ENCODE measurements at places on chromosomes 16 and 17.
A peak's percentile ranks its signal among the peaks of the same experiment; 100 is the strongest.

GRCh38 chr17:4658478-4659305 is 17.2 kb upstream of the ALOX15 start:
- peak; percentile 5 for DNase-seq

DNA sequence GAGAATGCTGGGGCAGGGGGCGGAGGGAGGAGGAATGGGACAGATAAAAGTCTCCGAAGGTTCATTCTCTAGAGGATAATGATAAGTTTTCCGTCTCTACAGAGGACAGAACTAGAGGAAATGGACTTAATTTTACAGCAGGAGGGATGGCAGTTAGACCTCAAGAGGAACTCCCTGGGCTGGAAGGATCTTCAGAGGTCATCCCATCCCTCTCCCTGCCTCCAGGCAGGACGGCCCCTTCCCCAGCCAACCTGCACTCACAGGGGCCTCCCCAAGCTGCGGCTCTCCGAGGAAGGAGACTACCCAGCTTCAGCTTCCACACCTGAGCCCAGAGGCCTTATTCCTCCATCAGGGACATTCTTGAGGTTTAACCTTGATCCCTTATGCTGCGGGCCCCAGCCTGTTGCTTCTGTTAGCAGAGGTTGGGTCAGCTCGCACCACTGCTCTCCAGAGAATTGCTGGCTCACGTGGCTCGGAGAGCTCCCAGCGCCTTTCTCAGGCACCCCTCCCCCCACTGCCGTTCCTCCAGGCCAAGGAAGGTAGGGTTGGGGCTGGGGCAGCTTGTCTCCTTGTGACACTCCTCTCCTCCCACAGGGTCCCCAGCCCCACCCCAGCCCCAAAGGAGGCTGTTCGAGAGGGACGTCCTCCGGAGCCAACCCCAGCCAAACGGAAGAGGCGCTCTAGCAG is 8.5 kb downstream of the ELOB start:
- DNase-seq = no peak

- no peak for DNase-seq
Measured at GRCh38 chr17:81387100-81388090, 7.9 kb upstream of the BAHCC1 start.

GRCh38 chr17:20026960-20027359 is 17.8 kb downstream of the SPECC1 start:
- no peak for DNase-seq

- no peak for DNase-seq
Measured at GRCh38 chr16:19474617-19475016, 47.3 kb downstream of the GDE1 start.

DNA sequence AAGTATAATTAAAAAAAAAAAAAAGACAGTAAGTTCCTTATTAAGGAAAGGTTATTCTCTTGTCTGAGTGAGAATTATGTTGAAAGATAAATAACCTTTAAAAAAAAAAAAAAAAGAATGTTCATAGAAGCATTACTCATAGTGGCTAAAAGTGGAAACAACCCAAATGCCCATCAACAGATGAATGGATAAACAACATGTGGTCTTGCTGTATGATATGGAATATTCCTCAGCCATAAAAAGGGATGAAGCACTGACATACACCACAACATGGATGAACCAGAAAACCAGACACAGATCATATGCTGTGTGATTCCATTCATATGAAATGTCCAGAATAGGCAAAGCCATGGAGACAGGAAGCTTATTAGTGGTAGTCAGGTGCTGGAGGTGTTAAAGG is 9.2 kb upstream of the CCNF start:
- no peak for DNase-seq

DNA sequence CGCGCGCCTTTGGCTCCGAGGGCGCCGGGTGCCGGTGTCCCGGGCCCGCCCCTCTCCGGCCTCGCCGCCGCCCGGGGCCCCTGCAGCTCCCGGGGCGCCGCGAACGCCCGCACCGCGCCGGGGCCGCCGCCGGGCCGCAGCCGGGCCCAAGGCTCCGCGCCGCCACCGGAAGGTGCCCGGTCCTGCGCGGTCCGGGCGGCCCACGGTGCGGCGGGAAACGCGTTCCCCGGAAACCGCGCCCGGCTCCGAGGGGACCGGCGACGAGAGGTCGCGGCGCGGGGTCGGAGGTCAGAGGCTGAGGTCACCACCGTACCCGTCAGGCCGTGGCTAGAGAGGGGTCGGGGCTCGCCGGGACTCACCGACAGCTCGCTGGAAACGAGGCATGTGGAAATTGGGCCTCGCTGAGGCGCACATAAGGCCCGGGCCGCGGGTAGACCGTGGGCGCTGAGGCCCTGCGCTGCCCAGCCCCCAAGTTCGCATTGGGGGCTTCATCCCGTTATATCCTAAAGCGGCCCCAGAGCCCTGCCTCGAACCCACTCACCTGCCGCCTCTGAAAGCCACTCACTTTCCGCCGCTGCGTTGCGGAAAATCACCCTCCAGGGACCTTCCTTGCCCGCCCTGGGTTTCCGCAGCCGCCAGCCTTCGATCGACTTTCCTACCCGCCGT is at the start of gene DUS1L:
DUS1L (minus strand) TSS at position 167 of the 666 bp plus-strand sequence. CDS start 745 bp downstream, outside the sequence.
- DNase-seq = peak; percentile 64

DNA sequence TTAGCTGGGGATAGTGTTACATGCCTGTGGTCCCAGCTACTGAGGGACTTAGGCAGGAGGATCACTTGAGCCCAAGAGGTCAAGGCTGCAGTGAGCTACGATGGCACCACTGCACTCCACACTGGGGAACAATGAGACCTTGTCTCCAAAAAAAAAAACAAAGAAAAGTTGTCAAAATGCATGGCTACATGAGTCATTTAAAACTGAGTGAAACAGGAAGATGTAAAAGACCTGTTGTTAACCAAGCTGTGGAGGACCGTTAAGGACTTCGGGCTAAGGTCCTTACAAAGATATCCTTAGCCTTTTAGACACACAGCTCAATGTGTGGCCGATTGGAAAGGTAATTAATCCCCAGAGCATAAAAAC is 25.1 kb downstream of the ZP2 start:
- DNase-seq = no peak

- no peak for DNase-seq
Measured at GRCh38 chr16:84137287-84137686, 7.7 kb downstream of the HSDL1 start.

DNA sequence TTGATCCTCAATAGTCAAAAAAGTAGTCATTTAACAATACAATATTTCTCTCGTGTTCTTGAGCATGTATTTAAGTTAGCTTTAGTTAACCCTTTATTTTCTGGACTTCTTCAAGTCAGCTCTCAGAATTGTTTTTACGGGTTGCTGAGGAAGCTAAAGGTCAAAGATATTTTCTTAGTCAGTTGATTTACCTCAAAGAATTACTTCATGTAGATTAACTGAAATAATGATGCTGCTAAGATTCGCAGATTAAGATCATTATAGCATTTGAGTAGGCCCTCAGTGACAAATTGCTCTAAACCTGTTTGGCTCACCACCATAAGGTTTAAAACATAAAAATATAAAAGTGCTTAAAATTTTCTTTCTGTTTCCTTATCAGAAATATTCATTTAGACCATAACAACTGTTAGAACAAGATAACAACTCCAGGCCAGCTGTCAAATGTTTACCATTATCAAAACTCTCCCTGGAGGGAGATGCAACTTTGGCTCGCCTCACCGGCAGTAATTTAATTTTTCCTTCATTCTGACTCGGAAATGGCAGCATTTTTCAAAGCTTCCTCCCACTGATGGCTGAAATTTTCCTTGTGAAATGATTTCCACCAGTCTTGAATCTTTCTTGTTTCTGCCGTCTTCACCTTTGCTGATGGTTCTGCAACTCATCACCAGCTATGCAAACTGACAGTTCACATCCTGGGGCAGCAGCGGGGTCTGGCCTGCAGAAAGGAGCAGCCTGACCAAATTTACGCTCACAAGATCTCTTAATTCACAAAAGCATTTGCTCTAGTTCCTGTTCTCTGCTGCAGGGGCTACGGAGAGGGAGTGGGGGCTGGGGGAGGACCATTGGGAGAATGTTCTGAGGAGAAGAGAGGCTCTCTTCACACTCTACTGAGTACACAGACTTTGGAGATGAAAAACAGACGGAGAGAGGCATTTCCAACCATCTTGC is 254.8 kb upstream of the TBX2 start:
- DNase-seq = no peak

GRCh38 chr17:59392973-59393679 is 61.7 kb downstream of the YPEL2 start:
- no peak for DNase-seq

- DNase-seq = no peak
Measured at GRCh38 chr16:19696961-19697360, 21.1 kb downstream of the KNOP1 start.

GRCh38 chr17:48492401-48493298 is 38.2 kb downstream of the HOXB1 start:
- DNase-seq = peak; percentile 53

DNA sequence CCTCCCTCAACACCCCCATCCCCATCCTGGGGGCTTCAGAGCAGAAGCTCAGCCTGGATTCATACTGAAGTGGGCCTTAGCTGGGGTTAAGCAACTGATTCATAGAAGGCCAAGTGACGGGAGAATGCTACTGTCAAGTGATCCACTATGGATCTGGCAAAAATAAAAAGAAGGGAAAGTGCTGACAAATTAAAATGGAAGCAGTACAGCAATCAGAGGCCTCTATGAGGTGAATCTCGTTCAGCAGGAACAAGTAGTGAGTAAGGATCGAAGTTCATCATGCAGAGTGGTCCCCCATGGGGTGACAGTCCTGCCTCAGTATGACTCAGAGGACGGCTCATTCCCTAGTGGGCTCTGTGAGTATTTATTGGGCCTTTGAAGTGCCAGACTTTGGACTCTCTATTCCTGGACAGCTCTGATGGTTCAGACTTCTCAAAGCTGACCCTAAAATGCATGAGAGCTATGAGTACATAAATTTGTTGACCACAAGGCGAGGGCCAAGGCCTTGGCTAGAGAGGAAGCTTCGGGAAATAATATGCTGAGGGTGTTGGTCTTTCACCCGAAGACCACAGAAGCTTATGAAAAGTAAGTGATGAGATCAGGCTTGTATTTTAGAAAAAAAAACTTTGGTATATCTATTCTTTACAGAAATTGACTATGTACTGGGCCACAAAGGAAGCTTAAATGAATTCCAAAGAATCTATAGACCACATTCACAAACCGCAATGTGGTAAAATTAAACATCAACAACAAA is 5.3 kb upstream of the NSMCE1 start:
- DNase-seq = no peak

DNA sequence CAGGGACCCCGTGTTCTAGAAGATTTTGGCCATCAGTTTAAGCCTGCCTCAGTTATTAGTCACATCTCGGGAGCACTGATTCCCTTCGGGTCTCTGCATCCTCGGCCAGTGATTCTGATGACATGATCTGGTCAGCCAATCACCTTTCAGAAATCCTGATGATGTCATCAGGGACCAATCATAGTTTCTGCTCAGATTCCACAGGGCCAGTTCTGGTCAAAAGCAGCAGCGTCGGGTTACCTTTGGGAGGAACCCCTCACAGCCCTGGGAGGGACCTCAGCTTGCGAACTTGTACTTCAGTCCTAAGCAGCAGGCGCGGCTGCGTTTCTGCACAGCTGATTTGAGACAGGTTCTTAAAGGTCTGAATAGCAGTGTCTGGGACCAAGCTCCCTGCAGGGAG is 13.9 kb downstream of the KDM8 start:
- no peak for DNase-seq

- no peak for DNase-seq
Measured at GRCh38 chr17:78598013-78598471, 20.8 kb upstream of the DNAH17 start.

- no peak for DNase-seq
Measured at GRCh38 chr16:26762594-26762993, 304.1 kb upstream of the C16orf82 start.

GRCh38 chr17:78883533-78884131 is 19.4 kb downstream of the CEP295NL start:
- no peak for DNase-seq

GRCh38 chr16:86727632-86728031 is 149.3 kb downstream of the FOXL1 start:
- no peak for DNase-seq

DNA sequence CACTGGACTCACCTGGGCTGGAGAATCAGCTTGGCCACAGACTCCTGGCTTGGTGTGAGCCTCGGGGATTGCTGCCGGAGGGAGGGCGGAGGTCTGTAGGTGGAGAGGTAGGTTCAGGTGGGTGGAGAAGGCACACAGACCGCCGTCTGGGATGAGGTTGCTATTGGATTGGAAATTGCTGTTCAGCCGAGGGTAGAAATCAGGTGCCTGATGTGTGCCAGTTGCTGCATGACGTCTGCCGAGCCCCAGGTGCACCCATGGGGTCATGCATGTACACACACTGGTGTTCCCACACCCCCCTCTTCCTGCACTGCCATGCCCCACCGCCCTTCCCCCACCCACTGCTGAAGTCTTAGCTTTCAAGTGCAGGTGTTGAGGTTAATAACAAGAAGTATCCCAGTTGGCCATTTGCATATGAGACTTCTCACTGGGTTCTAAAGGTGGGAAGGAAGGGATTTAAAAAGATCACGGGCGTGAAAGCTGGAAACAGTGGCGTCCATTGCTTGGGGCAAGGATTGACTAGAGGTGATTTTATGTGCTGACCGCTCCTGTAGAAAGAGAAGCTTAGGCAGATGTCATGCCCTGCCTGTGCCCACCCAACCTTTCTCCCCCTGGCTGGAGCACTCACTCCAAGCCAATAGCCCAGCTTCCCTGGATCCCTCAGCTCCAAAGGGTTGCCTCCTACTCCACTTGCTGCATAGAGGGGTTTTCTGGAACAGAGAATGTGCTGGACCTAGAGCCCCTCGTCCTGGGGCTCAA is 193.6 kb downstream of the CCDC182 start:
- no peak for DNase-seq

- no peak for DNase-seq
Measured at GRCh38 chr17:58280480-58281217, at the start of gene MPO. Gene MPO (minus strand): TSS chr17:58280935. CDS start chr17:58280758, 177 bp downstream.

- no peak for DNase-seq
Measured at GRCh38 chr16:22325598-22326368, 28.6 kb downstream of the POLR3E start.

DNA sequence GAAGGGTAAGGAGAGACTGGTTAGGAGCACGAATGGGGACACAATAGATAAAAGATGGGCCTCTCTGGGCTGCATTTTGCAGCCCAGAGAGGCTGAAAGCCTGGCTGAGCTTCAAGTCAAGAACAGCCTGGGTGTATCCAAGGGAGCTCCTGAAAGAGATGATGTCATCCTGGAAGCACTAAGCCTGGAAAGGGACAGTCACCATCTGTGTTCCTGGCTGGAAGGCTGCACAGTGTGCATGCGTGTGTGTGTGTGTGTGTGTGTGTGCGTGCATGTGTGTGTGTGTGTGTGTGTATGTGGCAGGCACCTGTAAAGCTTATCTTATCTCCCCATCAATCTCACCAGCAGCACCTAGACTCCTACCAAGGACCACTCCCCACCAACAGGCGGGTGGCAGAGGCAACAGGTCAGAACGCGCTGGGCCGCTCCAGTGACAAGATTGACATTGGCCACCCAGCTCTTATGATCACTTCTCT is 44.1 kb downstream of the COG7 start:
- no peak for DNase-seq

- no peak for DNase-seq
Measured at GRCh38 chr17:51261024-51261963, 948 bp downstream of the UTP18 start.

DNA sequence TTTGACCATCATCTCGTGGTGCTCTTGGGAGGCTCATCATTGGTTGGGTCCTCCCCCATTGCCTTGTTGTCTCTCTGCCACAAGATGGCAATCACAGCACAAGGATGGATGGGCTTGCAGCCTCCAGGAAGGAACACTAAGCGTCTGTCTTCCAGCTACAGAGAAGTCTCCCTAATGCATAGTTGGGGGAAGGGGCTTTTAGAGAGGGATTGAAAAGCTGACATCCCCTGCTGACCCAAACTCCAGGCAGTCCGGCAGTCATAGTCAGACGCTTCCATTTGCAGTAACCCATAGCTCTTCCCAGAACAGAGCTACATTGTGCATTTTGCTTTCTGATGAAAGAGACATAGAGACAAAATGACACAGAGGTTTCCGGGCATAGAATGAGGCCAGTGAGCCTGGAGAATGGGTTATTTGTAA is 111.4 kb downstream of the UTP18 start:
- no peak for DNase-seq
